Retina (tissue), 1 donor: ENCODE measurements at places on chromosomes 6 and 20.

DNA sequence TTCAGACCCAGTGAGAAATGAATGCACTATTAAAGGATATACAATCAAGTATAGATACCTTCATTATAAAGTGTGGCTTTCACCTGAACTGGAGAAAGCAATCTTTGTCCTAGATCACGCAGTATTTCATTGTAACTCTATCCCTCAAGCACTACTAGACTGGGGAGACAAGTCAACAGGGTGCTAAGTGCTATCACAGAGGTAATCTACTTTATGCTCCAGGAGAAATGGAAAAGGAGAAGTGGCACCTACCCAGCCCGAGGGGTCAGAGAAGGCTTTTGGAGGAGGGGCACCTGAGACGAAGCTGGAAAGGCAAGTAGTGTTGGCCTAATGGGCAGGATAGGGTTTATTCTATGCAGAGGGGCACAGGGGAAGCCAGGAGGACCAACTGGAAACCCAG, 17.1 kb downstream of the ZHX3 start:
- DNase-seq = no peak

- DNase-seq = no peak
Observed at GRCh38 chr20:62606551-62607201, 35.6 kb upstream of the SLCO4A1 start.

- no peak for DNase-seq
Observed at GRCh38 chr20:20668639-20669038, 43.8 kb downstream of the RALGAPA2 start.

- no peak for DNase-seq
Observed at GRCh38 chr6:28336284-28337120, 554 bp upstream of the ZSCAN31 start.
